ENCODE measurements at places on chromosomes 7 and 10.

DNA sequence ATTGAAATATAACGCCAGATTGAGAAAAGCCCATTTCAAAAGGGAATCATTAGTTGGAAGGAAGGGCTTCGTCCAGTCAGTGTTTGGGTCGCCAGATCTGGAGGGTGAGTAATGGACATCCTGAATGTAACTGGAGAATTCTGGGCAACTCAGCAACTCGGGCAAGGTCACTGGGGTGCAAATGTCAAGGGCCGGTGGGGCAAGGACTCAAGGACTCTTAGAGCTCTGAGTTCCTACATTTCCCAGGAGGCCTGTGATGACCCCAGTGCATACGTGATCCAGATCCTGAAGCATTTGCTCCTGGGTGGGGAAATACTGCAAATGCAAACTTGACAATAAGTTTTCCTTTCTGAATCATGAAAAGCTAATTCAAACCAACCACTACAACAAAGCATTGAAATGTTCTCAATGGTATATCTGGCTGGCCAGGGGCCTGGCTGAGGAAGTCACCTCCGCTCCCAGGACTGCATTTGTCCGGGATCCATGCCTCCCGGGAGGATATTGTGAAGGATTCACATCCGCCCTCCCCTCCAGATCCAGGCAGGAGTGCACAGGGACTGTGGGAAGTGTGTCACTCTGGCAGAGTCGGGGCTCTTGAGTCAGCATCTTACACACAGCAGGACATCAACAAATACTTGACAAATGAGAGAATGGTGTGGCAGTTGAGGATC, 164.0 kb downstream of the FANK1 start:
- peak; percentile 6 for DNase-seq

DNA sequence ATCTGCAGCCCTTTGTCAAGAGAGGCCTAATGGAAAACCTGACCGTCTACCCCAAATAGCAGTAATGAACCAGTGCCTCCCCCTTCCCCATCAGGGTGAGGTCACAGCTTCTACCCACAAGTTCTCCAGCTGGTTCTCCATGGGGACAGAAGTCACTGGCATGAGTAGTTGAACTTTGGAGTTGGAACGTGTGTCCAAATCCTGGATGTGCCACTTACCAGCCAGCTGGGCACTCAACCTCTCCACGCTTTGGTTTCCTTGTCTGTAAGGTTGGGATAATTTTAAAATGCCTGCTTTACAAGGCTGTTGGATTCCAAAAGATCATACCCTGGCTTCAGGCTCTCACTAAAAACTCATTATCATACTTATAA, 25.6 kb downstream of the PRLHR start:
- DNase-seq: no peak

DNA sequence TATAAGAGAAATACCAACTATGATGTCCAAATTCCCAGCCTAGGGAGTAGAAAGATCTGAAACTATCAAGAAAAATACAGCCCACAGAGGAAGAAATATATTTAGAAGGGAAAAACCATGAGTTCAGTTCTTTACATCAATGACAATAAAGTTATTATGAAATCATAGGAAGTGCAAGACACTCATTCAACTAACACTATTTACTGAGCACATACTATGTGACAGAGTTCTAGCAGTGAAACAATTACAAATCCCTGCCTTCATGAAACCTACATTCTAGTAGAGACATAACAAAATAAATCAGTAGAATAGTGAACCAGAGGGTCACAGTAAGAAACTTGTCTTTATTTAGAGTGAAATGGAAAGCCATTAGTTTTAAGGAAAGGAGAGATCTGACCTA, 2.1 kb downstream of the NDUFA5 start:
- no peak for DNase-seq

GRCh38 chr7:150858236-150859197, 6.2 kb downstream of the AOC1 start:
- no peak for DNase-seq

DNA sequence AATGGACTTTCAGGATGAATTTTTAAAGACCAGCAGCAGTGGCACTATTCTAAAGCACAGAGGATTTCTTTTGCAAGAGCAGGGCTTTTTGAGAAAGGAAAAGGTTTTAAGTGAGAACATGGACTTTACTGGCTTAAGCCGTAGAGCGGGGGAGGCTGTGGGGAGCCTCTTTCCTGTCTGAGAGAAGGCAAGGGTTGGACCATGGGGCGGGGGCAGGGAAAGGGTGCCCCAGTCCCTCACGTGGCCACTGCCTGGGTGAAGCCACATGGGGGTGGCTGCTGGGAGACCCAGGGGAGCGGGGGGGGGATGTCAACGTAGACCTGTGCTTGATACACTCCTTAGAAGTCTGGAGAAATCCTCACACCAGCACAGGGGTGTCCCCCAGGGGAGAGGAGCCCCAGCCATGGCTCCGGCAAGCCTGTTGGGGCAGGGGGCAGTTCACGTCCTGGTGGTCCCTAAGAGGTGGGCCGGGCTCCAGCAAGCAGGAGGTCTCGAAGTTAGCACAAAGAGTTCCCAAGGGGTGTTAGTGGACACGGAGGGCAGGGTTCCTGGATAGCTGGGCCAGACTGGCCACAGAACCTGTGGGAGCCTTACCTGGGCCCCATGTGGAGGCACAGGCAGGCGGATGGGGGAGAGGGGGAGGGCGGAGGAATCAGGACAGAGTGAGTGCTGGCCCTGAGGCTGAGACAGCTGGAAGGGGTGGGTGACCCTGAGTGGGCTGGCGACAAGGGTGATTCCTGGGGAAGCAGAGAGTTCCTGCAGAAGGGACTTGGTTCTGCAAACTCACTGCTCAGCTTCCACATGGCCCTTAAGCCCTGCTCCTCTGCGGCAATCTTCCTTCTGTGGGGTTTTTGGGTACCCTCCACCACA, 36.9 kb upstream of the ELFN1 start:
- DNase-seq: no peak

DNA sequence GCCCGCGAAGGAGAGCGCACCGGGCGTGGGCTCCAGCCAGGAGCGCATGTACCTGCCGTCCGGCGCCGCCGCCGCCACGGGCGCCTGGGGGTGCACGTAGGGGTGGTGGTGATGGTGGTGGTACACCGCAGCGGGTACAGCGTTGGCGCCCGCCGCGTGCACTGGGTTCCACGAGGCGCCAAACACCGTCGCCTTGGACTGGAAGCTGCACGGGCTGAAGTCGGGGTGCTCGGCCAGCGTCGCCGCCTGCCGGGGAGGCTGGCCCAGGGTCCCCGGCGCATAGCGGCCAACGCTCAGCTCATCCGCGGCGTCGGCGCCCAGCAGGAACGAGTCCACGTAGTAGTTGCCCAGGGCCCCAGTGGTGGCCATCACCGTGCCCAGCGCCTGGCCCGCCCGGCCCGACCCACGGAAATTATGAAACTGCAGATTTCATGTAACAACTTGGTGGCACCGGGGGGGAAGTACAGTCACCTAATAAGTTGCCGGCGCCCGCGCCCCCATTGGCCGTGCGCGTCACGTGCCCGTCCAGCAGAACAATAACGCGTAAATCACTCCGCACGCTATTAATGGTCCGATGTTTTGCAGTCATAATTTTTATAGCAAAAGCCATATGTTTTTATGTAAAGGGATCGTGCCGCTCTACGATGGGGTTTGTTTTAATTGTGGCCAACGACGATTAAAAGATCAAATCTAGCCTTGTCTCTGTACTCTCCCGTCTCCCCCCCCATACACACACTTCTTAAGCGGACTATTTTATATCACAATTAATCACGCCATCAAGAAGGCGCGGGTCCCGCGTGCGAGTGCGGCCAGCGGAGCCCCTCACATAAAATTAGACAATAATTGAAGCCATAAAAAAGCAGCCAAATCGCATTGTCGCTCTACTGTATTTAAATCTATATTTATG, at the start of gene HOXA9:
Gene HOXA9 (minus strand): TSS at position 449 of the 907 bp plus-strand sequence. CDS start 80 bp downstream, at position 369.
- no peak for DNase-seq

- DNase-seq: no peak
These were observed 259.7 kb downstream of the MTERF1 start for GRCh38 chr7:91620827-91621226.

GRCh38 chr10:59675812-59676211, 33.8 kb downstream of the SLC16A9 start:
- no peak for DNase-seq

- DNase-seq: no peak
These were observed 675 bp upstream of the ATE1 start for GRCh38 chr10:121928528-121928884.

GRCh38 chr7:41730161-41730560, 27.3 kb upstream of the INHBA start:
- DNase-seq: no peak

DNA sequence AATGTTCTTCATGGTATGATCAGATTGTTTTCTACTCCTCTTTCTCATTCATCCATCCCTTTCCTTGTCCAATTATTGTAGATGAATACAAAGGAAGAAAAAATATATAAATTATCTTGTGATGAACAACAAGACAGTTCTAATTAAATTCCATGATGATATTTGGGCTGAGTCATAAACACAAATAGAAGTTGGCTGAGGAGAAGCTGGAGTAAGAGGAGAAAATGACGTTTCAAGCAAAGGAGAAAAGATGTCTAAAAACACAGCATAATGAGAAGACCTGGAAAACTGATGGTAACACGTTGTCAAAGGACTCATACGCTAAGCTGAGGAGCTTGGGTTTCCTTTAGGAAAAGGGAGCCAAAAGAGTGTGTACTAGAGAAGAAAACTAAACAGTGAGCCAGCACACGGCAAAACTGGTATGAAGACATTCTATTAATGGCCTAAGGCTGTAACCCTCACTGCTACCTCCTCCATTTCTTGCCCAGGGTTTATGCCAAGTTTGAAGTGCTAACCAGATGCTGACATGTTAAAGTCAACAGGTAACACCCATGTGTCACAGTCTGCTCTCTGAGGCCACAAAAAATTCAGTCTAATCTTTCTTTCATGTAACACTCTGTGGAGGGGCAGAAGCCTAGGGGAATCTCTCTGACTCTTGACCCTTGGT, 26.1 kb downstream of the ZFAND4 start:
- DNase-seq: no peak

DNA sequence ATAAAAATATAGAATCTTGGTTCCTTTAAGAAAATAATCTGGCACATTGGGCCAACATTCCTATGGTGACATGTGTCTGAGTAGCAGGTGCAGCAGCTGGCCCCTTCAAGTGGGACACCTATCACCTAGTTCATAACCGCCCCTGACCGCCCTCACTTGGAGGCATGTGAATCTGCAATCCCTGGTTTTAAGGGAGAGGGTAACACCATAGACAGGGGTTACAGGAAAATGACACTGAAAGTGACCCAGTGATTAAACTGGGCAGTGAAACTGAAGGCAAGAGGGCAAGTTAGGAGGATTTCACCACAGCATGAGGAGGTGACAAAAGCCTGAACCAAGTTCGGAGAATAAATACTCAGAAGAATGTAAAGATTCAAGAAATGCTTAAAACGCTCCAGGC, 1.1 kb downstream of the RSU1 start:
- no peak for DNase-seq

DNA sequence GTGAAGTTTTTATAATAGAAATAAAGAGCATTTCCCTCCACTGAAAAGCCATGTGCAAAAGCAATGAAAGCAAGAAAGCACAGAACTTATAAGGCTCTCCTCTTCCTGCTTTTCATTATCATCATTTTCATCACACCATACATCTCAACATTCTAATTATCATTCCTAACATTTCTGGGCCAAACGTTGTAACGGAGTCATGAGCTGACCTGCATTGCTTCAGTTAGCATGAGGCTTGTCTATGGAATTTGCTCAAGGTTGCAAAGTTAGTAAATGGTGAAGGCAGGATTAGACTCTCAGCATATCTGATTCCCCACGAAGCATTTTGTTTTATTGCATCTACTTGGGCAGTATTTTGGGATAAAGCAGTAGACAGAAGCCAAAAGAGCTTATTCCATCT, 11.4 kb downstream of the SCIN start:
- DNase-seq: no peak

- DNase-seq: no peak
These were observed 44.8 kb upstream of the HPSE2 start for GRCh38 chr10:99280472-99280871.

Data from SW 1271 (cell line).